ENCODE measurements at places on chromosomes 4 and X.

DNA sequence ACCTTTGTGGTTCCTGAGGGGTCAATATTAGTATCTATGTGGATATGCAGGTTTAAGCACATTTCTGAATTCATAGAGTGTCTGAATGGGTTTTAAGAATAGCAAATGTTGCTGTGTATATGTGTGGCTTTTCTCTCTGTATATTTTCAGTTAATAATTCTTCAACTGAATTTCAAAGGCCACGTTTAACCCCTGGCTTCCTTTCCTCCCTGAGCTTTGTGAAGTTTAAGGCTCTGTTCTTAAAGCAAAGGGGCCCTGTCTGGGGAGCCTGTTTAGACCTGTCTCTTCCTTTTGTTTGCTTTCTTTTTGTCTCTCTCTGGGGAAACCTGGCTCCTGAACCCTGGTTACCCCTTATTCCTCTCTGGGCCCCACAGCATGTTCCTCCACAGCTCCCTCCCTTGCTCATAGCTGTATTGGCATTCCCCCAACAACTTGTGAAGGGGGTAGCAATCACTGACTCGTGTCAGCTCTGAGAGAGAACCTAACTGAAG is 139.1 kb downstream of the COL4A6 start:
- no peak for DNase-seq

DNA sequence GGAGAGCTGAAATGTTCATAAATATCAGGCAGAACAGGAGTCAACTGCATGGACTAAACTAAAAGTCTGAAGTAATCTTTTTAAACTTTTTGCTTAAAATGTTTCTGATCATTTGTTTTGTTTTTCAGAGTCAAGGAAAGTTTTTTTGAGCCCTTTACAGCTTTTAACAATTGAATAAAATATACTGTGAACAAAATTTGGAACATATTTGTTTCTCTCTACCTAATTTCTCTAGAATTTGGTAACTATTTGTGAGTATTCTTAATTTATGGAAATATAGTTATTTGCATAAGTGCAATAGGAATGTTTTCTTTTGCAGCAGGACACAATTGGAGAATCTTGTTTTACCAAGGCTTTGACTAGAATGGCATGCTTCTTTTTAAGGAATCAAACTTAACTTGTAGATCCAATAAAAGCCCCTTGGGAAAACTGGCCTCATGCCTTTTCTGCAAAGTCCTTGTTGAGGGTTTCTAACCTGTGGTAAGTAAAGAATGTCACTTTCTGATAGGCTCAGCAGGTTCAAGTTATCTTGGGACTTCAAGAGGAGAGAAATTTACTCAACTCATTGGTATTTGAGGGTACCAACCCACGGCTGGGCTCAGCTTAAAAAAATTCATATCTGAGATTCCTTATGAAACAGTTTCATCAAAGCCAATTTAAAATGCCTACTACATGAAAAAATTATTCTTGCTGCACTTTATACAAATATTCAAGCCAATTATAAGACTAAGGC is 91.5 kb downstream of the UPRT start:
- no peak for DNase-seq

DNA sequence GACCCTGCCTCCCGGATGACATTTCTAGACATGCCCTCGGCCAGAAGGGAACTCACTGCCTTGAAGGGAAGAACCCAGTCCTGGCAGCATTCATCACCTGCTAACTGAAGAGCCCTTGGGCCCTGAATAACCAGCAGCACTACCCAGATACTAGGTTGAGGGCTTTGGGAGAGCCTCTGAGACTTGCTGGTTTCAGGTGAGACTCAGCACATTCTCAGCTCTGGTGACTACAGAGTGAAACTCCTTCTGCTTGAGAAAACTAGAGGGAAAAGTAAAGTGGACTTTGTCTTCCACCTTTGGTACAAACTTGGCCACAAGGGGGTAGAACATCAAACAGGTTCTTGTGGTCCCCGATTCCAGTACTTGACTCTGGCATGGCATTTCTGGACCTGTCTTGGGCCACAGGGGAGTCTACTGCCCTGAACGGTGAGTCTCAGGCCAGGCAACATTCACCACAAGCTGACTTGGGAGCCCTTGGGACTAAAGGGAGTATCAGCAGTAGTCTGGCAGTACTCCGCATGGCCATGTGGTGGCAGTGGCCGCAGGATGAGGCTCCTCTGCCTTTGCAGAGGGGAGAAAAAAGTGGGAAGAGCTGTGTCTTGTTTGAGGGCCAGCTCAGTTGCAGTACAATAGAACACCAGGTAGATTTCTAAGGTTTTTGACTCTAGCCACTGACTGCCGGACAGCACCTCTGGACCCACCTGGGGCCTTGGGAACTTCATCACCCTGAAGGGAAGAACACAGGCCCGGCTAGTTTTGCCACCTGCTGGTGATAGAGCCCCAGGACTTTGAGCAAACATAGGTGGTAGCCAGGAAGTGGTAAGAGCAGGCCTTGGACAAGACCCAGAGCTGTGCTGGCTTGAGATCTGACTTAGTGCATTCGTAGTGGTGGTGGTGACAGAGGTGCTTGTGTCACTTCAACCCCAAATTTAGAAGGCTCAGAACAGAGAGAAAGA is 414.8 kb downstream of the OPHN1 start:
- no peak for DNase-seq

DNA sequence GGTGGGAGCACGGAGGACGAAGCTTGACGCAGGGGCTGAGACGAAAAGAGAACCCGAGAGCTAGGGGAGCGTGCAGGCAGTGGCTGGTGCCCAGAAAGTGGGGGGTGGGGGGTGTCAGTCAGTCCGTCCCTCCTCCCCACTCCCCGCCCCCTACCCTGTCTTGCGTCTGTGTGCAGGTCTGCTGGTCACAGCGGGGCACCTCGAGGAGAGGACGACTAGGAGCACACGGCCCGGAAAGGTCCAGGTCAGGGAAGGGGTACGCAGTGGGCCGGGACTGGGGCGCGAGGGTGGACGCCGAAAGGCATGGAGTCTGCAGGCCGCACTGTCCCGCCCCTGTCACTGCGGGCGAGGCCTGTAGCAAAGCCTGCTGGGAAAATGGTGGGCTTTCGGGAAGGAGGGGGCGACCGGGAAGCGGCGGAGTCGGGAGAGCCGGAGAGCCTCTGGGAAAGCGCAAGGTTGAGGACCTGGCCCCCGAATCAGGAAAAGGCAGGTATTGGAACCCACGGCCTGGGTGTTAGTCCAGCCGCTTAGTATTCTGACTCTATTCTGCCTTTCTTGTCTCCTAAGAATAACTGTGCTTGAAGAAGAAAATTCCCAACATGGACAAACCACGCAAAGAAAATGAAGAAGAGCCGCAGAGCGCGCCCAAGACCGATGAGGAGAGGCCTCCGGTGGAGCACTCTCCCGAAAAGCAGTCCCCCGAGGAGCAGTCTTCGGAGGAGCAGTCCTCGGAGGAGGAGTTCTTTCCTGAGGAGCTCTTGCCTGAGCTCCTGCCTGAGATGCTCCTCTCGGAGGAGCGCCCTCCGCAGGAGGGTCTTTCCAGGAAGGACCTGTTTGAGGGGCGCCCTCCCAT is 769 bp downstream of the TCEAL1 start:
- DNase-seq = peak; percentile 26

GRCh38 chr4:159145992-159146330 is 43.1 kb downstream of the RAPGEF2 start:
- no peak for DNase-seq

- DNase-seq = no peak
Measured at GRCh38 chrX:101551380-101551767, 1.0 kb downstream of the ARMCX1 start.

GRCh38 chr4:126568652-126569570 is 1063.8 kb upstream of the INTU start:
- DNase-seq = no peak

- DNase-seq = peak; percentile 82
Measured at GRCh38 chrX:109270580-109271484, 211.1 kb downstream of the GUCY2F start.

- DNase-seq = no peak
Measured at GRCh38 chr4:124566030-124566429, 146.5 kb downstream of the ANKRD50 start.

GRCh38 chrX:50971395-50971794 is 60.9 kb downstream of the BMP15 start:
- peak; percentile 71 for DNase-seq

- no peak for DNase-seq
Measured at GRCh38 chrX:55659931-55660330, 36.7 kb downstream of the FOXR2 start.

DNA sequence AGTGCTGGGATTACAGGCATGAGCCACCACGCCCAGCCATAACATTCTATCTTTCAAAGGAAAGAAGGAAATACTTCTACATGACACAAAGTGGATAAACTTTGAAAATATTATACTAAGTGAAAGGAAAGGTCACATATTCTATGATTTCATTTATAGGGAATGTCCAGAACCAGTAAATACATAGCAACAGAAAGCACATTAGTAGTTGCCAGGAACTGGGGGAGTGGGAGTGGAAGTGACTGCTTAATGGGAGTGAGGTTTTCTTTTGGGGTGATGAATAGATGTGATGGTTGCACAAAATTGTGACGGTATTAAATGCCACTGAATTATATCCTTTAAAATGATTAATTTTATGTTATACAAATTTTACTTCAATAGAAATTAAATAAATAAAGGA is 95.7 kb upstream of the IL15 start:
- no peak for DNase-seq

DNA sequence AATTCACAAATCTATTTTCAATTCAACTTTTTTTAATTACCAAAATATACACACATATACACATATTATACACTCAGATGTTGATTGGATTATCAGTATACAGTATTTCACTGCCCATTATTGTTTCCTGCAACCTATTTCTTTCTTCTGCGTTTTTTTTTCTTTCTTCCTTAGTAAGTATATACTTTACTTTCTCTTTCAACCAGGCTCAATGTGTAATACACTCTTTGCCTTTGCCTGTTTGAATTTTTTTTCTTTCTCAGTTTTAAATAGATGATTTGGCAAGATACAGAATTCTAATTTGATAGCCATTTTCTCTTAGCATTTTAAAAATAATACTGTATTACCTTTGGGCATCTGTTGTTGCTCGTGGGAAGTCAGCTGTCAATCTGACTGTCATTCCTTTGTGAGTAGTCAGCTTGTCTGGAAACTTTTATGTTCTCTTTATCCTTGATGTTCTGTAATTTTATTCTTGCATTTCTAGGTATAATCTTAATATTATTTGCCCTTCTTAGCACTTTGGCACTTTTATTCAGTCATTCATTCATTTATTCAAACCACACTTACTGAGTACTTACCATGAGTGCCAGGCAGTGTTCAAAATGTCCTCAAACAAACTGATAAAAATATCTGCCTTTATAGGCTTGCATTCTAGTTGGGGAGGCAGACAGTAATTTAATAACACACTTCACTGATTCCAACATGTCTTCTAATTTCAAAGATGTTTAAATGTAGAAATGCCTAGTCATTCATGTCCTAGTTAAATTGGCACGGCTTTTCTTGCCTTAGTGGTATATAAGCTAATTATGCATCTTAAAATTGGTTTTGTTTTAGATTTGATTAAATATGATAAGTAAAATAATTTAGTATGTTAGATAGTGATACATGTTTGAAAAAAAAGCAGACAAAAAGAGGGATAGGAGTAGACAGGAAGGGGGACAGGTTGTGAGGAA is 3.7 kb downstream of the USP38 start:
- DNase-seq = no peak

- DNase-seq = no peak
Measured at GRCh38 chr4:7901311-7901885, 38.3 kb downstream of the AFAP1 start.

DNA sequence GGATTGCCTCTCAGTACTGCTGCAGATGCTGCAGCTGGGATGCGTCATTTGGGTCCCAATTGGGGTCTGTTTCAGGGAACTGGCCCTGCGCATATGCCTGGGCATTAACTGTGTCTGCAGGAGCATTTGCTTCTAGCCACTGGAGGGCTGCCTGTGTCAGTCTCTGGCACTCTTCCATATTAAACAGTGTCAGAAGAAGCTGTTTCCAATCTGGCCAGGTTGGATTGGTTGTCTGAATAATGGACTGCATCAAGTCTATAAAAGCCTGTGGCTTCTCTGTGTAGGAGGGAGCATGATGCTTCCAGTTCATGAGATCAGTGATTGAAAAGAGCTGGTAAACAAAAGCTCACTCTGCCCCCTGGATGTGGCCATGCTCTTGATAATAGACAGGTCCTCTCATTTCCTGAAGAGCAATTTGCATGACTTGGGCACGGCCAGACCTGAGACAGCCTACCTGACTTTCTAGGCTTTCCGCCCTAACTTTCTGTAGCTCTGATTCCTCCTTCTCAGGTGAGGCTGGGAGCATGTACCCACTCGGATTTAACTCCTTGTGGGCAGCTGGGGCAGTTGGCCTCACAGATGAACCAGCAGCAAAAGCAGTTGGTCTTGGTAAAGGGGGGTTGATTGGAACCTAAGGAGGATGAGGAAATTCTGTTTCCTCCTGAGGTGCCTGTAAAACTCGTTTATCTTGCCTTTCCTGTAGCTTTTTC is 29.2 kb downstream of the SULT1E1 start:
- DNase-seq = no peak

DNA sequence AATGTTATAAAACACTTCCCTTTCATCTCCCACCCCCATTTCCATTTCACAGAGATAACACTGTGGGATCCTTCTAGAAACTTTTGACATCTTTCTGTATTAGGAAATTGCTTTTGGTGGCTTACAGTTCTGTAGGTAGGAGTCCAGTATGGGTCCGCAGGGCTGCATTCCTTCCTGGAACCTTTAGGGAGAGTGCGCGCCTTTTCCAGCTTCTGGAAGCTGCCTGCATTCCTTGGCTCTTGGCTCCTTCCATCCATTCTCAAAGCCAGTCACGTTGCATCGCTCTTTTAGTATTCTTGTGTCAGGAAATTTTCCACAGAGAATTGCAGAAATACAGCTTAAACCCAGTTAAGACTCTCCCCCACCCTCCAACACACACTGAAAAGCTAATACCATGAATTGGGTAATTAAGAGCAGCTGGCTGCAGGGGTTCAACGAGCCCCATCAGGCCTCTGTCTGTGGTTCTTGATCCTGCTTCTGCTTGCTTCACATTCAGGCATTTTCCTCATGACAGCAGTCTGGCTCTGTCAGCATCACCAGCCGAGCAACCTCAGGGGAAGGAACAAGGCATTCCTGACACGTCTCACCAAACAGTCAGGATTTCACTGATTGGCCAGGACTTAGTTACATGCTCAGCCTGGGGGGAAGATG is 48.8 kb downstream of the SEPTIN11 start:
- DNase-seq = no peak

DNA sequence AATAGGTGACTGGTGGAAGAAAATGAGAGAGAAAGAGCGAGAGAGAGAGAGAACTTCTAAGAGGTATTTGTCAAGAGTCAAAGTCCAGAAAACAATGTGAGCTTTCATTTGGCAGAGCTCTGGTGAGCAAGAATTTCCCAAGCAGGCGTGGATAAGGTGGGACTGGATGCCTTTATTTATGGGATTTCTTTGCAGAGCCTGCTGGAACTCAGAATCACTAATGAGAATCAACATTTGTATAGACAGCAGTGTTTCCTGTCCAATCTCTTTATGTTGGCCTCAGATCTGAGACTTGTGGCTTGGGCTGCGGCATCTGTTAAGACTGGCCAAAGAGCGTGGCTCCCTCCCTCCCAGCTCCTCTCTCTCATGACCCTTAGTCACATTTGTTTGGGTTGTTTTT is 67.9 kb upstream of the TBL1X start:
- no peak for DNase-seq

DNA sequence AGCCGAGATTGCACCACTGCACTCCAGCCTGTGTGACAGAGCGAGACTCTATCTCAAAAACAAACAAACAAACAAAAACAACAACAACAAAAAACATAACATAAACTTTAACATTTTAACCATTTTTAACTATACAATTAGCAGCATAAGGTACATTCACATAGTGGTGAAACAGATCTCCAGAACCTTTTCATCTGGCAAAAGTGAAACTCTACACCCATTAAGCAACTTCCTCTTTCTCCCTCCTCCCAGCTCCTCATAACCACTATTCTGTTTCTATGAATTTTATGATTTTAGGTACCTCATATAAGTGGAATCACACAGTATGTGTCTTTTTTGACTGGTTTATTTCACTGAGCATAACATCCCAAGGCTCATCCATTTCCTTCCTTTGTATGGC is 103.6 kb downstream of the FAM13A start:
- peak; percentile 63 for DNase-seq

Measured in suppressor macrophage treated with lipopolysaccharide for 1 hour (primary cell).